ENCODE measurements at places on chromosomes 6 and 20.

- DNase-seq: no peak
These were observed 125.8 kb downstream of the DLL1 start for GRCh38 chr6:170165085-170165470.

- DNase-seq: no peak
These were observed 17.1 kb upstream of the SNTA1 start for GRCh38 chr20:33460711-33461110.

DNA sequence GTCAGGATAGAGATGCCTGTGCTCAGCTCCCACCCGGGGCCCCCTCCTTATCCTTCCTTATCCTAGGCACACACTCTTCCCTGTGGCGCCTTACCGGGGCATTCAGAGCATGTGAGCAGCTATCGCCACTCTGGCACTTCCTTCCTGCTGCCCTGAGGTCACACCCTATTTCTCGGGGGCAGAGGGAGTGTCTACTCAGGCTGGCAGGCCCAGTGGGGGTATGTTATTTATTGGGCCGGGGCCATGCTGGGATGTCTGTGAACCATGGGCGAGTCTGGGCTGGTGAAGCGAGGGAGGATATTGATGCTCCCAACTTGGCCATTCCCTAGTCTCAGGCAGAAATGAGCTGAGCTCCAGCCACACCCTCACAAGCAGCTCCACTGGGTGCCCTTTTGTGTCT lies 3.9 kb upstream of the LY6G6D start:
- DNase-seq: no peak

DNA sequence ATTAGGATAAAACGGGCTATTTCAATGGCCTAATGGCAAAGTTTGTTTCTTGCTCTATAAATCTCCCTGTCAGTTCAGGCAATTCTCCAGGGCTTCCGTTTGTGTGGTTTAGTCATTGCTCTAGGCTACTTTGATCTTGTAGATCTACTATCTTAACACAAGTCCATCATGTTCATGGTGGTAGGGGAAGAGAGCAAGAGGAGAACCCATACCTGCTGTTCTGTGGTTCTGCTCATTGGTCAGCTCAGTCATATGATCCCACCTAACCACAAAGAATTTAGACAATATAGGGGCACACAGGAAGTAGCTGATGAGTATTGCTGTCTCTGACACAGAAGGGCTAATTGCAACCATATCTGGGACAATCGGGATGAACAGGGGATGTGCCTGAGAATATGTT lies 4.9 kb upstream of the DEK start:
- DNase-seq: no peak

DNA sequence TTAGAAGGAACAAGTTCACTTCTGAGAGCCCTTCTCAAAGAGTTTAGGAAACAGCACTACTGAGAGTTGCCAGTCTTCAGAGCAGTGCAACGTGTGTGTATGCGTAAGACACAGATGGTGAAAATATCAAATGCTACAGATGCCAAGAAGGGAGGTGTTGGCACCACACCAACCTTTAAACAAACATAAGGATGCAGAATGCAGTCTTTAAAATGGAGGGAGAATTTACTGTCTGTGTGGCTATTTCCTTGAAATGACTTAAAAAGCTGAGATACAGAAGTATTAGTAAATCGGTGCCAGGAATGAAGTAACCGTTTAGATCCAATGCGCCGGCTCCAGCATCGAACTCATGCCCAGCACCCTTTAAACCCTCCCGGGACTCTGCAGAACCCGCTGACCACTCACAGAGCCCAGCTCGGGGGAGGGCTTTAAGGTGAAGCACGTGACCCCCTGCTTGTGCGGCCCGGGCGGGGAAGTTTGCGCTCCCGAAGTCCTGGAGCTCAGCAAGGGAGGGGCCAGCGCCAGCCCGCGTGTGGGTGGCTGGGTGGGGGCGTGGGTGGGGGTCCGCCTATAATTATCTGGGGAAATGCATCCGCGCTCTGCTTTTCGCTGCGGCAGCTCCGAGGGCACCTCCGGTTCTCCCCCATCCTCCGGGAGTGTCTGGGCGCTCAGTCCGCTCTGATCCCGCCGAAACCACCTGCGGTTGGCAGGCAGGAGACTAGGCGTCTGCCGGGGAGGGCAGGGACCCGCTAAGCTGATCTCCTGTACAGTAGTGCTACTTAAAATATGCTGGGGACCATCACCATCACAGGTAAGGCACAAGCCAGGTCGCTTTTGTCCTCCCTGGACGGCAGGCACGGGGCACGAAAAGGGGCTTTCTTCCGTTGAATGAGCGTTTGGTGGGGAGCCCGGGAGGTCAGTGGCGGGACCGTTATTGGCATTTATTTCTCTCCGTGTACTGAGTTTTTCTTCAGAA lies 66.0 kb downstream of the ZBTB2 start:
- peak; percentile 85 for DNase-seq
